Right renal pelvis (tissue), 4 donors: ENCODE measurements at places on chromosomes 4 and X. TPM values are rescaled to one million over a fixed set of nuclear protein-coding genes. Genes with fewer than 3 reads are reported as not detected.

RTL5 gene
- polyA plus RNA-seq = 23.4 TPM

RHOXF1 gene
- 0.22 TPM for polyA plus RNA-seq

EDA2R gene
- polyA plus RNA-seq = 0.49 TPM

- no peak for DNase-seq
Measured at GRCh38 chrX:31178064-31178768, 106.4 kb upstream of the FTHL17 start.

DNA sequence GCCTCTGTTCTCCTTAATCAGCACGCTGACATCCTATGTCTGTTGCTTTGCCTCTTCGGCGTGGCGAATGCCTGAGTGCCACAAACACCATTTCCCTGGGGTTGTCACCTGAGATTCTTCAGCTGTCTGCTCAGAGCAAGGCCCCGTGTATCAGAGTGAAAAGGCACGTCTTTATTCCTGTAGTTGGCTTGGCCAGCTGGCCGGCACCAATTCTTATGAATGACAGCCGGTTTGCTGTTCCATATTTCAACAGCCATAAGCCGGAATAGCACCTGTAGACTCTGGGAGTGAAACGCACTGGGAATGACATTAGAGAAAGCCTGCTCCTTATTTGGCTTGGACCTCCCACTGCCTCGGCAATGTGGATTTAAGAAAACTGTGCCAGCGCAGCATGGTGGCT, 89.3 kb downstream of the MGST2 start:
- no peak for DNase-seq

- no peak for DNase-seq
Measured at GRCh38 chrX:106903291-106903824, at the start of gene RIPPLY1. RIPPLY1 (minus strand) TSS chrX:106903341; CDS start chrX:106903287, 54 bp downstream.

OPRPN gene
- not detected for polyA plus RNA-seq

SMR3A gene
- not detected for polyA plus RNA-seq

REPS2 gene
- polyA plus RNA-seq = 13.1 TPM

GRCh38 chr4:3397128-3397527, 44.6 kb upstream of the HGFAC start:
- no peak for DNase-seq

DNA sequence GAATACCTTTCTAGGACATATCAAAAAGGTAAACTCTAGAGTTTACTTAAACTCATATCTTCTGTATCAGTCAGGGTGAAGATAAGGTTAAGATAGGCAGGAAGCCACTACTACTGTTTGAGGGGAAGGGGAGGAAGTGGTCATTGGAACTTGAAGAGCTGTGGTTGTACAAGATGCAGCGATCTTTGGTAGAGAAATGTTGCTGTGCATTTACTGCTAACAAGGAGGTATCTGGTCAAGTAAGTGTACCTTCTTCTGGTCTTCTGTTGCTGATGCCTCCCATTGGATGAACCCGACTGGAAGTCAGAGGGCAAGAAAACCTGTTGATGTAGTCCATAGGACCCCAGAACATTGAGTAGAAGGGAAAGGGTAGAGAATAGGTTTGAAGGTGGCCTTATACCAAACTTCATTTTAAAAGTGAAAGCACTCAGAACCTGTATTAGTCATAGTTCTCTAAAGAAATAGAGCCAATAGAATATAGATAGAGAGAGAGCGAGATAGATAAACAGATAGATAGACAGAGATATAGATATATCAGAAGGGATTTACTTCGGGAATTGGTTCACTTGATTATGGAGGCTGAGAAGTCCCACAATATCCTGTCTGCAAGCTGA, 47.9 kb upstream of the TSPAN5 start:
- no peak for DNase-seq
